ENCODE measurements at places on chromosomes 2 and 18. TPM values are rescaled to one million over a fixed set of nuclear protein-coding genes. Genes with fewer than 3 reads are reported as not detected.

Gene PID1
- total RNA-seq: 42.4 TPM

Gene TMEM17
- total RNA-seq: 3.1 TPM

Gene HJURP
- total RNA-seq: 0.42 TPM

Gene SLC20A1
- total RNA-seq: 41.0 TPM

- DNase-seq: no peak
Observed at GRCh38 chr18:9695605-9696004, 12.5 kb upstream of the RAB31 start.

- DNase-seq: no peak
Observed at GRCh38 chr2:55732854-55733253, 39.2 kb upstream of the PNPT1 start.

- DNase-seq: peak; percentile 72
Observed at GRCh38 chr2:241855245-241855887, 3.3 kb downstream of the PDCD1 start.

DNA sequence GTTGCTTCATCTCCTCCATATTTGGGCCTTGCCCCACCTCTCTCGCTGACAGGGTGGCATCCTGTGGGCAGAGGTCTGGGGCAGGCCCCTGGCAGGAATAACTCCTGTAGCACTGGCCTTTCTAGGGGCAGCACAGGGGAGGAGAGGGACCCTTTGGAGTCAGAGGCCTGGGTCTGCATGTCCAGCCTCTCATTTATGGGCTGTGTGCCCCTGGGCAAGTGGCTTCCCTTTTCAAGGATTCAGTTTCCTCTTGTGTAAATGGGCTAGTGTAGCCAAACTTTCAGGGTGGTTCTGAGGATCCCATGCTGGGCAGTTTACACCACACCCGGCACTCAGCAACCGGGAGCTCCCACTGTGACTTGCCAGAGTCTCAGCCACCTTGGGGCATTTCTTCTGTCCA, 23.4 kb downstream of the ADRA2B start:
- peak; percentile 50 for DNase-seq

DNA sequence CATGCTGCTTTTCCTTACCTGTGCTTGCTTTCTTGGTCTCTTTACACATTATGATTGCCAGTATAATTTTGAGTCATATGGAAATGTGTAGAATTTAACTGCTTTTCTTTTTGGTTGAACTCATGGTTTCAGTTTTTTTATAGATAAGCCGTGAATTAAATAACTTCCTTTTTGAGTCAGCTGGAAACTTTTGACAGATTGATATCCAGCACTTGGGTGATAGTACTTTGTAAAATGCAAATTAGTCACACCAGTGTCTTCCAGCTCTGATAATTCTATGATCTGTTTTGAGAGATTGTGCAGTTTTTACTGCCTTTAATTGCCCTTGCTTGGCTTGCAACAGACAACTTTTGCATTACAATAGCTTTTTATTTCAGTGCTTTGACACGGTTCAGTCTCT, 86.4 kb downstream of the NCOA1 start:
- DNase-seq: no peak
